ENCODE measurements at places on chromosomes 7 and 10.

DNA sequence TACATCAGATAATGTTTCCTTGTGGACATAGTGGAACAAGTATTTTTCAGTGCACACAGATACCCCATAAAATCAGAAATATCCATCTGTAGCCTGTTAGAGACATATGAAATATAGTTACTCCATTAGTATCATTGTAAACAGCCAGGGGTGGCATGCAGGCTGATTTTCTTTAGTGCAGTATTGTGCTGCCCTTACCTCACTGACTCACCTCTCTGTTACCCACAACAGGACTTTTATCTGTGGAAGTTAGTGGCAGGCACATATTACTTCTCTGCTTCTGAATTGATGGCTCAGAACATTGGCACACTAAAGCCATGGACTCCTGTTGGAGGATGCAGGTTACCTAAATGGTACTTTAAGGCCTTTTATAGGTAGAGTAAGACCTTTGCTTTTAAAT is 70.0 kb downstream of the SLC25A40 start:
- DNase-seq: no peak

GRCh38 chr10:3420527-3421469 is 248.2 kb upstream of the PITRM1 start:
- no peak for DNase-seq

DNA sequence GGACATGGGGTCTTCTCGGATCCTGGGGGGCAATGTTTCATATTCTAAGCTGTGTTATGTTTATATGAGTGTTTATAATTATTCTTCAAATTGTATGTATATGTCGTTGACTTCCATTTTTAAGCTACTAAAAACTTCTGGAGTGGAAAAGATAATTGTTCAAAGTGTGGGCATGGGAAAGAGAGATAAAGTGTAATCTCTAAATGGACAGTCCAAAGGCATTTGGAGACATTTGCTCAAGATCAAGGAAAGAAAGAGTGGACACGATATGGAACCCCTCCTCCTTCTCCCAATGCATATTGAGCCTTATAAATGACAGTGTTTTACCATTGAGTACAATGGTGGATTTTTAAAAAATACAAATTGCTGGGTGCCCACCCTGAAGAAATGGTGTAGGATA is 81.1 kb downstream of the SDHAF3 start:
- no peak for DNase-seq

DNA sequence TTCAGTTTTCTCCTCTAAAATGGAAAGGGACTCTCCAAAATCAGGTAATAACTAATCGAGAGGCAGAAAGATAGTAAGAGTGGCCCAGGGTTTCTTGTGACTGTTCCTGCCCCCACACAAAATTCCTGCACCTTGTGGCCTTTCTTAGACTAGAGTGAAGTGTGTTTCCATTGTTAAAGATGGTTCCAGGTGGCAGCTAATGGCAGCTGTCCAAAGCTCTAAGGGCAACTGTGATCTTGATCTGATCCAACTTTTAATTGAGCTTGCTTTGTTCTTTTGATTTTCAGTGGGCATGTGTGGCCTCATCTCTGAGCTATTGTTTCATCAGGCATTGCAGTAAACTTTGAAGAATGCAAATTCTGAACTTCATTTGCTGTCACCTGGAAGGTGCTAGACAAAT is 19.4 kb downstream of the ACSL5 start:
- DNase-seq: no peak

- DNase-seq: no peak
Measured at GRCh38 chr7:69663911-69664832, 65.9 kb downstream of the AUTS2 start.

DNA sequence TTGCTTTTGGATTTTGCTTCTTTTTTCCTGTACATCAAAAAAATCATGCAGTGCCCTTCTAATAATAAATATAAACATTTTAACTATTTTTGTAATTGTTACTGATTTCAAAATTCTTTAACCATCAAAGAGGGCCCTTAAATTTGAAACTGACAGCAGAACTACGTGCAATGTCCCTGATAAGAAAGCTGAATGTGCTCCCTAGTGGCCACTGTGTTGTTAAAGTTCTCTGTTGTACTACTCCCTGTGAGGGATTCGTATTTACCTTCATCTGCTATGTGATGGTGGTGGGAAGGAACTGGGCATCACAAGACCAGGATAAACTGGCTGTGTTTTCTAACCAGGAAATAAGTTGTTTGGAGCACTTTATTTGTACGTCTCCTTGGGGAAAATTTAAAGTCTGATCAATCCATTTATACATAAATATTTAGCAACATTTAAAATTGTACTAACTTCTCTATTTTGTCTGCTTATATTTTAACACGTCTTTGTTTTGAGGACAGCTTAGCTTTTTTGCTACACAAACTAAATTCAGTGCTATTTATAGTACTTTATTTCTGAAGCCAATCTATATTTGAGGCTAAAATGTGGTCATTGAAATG is 322.4 kb downstream of the HGF start:
- peak; percentile 48 for DNase-seq

DNA sequence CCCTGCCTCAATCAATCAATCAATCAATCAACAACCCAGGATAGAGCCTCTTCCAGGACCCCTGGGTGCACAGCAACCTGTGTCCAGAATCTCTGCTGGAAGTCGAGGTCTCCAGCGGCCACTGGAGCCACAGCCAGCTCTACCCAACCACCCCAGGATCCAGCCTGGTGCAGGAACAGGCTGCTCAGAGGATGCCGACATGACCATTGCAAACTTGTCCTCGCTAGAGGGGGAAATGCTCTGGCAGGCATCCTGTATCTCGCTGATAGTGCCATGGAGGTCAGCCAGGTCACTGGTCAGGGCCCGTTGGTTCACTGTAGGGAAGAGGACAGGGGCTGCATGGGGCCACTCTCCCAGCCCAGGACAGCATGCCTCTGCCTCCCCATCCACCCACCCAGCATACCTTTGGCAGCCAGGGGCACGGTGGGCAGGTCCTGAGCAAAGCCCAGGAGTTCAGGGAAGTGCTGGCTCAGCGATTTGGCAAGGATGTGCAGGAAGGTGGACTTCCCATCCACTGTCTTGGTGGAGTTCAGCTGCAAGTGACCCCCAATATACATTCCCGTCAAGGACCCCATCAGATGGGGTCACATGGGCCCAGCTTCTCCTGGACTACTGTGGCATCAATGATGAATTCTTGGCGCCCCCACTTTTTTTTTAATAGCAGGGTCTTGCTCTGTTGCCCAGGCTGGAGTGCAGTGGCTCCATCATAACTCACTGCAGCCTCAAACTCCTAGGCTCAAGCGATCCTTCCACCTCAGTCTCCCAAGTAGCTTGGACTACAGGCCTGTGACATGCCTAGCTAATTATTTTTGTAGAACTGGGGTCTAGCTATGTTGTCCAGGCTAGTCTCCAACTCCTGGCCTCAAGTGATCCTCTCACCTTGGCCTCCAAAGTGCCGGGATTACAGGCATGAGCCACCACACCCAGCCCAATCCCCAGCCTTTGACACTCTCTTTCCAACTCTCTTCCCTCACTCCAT is 49.4 kb downstream of the GRID2IP start:
- no peak for DNase-seq

DNA sequence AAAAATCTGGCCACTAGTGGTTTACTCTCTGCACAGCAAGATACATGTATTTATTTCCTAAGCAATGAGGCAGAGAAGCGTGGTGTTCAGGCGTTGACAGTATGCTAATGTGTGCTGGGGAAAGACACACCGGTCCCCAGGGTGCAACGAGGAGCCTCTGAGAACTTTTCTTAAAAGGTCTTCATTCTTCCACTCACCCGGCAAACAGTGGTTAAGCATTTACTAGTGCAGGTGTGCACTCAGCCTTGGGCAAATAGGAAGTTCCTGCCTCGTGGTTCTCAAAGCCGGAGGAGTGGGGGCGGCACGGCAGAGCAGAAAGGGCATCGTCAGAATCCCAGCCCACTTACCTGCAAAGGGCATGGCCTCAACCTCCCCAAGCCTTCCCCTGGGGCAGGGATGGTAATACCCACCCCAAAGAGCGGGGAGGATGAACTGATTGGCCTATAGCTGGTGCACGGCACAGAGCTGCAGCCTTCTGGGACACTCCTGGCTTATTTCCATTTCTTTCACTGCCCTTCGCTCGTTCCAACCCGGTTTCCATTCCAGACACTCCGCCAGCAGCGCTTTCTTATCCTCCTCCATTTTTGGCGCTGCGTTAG is 184.3 kb upstream of the CTBP2 start:
- DNase-seq: no peak

- DNase-seq: no peak
Measured at GRCh38 chr7:132113536-132114371, 462.5 kb downstream of the PLXNA4 start.

GRCh38 chr10:119428789-119429188 is 113.7 kb downstream of the RGS10 start:
- no peak for DNase-seq

DNA sequence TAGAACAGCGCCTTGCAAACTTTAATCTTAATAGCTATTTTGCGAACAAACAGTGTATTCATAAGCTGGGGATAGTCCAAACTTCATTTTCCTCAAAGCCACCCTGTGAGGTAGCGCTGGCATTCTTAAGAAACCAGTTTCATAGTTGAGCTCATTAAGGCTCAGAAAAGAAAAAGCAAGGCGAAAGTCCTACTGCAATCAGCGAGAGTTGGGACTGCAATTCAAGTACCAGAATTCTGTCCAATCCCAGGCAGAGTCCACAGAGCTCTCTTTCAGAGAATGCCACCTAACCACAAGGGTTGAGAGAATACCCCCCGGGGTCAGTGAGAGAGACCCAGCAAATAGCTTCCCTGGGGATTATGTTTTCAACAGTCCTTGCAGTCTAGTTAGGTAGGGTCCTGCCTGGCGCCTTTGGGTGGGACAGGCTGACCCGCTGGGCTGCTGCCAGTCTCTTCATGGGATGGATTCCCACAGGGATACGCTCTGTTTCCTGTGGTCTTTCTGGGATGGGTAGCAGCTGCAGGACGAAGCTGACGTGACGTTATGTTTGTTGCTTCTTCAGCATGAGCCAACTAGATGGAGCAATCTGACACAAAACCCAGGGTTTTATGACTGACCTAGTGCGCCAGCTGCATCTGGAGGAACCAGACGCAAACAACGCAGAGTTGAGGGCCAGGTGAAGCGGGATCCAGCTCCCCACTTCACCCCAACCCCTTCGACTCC is 16.0 kb downstream of the BMPER start:
- DNase-seq: no peak

- DNase-seq: no peak
Measured at GRCh38 chr10:24701447-24701846, 22.2 kb downstream of the ARHGAP21 start.

DNA sequence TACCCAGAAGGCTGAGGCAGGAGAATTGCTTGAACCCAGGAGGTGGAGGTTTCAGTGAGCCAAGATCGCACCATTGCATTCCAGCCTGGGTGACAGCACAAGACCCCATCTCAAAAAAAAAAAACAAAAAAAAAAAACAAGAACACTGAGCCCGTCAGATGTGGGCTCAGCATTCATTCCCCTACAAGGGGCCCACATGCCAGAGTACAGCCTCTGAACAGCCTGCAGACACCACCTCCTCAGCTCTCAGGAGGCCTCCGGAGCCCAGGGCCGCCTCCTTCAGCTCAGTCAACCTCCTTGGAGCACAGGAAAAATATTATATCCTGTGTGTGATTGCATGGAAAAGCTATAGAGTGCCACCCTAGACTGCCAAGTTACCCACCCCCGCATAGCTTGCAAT is 112.3 kb downstream of the ABLIM1 start:
- DNase-seq: no peak

DNA sequence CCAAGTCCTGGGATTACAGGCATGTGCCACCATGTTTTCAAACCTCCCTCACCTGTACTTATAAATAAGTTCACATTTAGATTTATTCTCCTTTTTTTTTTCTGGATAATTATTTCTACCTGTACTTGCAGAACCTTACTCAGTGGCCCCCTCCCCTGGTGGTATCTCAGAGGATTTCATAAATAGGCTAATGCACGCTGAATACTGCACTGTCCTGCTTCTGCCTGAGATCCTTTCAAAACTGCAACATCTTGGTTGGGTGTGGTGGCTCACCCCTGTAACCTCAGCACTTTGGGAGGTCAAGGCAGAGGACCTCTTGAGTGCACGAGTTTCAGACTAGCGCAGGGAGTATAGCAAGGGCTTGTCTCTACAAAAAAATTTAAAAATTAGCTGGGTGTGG is 4.6 kb upstream of the BLVRA start:
- no peak for DNase-seq

GRCh38 chr7:7719236-7719635 is 829 bp upstream of the RPA3 start:
- peak; percentile 53 for DNase-seq

- DNase-seq: no peak
Measured at GRCh38 chr7:117766913-117767312, 106.3 kb downstream of the CTTNBP2 start.

DNA sequence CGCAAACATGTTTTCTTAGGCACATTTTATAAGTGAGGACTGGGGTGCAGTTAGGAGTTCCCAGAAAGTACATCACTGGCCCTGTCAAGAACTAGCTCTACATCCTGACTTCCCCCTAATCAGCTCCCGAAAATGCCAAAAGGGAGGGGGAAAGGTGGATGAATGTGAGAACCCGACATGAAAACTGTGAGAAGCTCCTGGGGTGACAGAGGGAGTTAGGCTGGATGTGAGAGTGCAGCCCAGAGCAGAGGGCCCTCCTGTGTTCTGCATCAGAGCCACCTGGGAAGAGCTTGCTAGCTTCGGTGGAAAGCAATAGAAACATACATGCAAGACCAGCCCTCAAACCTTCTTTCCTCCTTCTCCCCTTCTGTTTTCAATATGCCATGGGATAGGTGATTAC is 30.5 kb upstream of the SEM1 start:
- no peak for DNase-seq

DNA sequence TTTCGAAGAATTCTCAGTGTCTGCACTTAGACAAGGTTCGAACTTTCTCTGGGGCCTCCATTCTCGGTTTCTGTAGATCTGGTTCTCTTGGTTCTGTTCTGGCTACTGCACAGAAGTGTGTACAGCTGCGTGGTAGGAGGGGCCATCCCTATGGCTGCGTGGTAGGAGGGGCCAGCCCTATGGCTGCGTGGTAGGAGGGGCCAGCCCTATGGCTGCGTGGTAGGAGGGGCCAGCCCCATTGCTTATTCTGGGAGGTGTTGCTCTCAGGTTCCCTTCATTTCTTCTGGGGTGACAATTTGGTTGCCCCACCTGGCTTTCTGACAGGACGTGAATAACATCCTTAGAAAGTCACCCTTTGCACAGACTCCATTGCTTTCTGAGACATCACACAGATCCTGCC is 65.2 kb upstream of the CHST15 start:
- DNase-seq: no peak

- no peak for DNase-seq
Measured at GRCh38 chr7:155228894-155229293, 68.8 kb upstream of the INSIG1 start.

DNA sequence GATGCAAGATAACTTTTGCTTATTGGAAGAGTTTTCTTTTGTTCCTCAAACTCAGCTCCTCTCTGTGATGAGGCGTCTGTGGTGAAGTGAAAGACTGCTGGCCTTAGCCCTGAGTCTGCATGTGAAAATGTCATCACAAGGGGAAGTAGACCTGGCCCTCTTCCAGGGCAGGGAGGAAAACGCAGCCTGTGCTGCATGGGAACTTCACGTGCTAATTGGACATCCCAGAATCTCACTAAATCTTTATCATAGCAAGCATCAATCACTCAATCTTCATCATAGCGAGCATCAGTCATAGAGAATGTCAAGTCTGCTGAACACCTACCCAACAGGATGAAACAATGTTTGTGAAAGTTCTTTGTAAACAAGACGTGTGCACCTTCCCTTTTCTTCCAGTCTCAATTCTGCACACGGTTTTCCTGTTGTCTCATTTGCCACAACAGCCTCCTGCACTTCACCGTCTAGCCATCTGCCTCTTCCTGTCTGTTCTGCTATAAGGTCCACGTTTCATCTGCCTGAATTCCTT is 314.6 kb downstream of the FRMD4A start:
- DNase-seq: peak; percentile 84
